ENCODE measurements at places on chromosomes 4 and X. TPM values are rescaled to one million over a fixed set of nuclear protein-coding genes. Genes with fewer than 3 reads are reported as not detected.

Gene GAGE12J
- not detected for total RNA-seq

Gene LPAR4
- total RNA-seq, result 0.12 TPM

Gene CLOCK
- total RNA-seq, result 8.9 TPM

Gene TGIF2LX
- not detected for total RNA-seq

Gene PNCK
- 0.35 TPM for total RNA-seq

Gene SGMS2
- total RNA-seq, result 42.8 TPM
